Stomach (tissue), 19 donors: ENCODE measurements at places on chromosomes 11 and 22. TPM values are rescaled to one million over a fixed set of nuclear protein-coding genes. Genes with fewer than 3 reads are reported as not detected.

DNA sequence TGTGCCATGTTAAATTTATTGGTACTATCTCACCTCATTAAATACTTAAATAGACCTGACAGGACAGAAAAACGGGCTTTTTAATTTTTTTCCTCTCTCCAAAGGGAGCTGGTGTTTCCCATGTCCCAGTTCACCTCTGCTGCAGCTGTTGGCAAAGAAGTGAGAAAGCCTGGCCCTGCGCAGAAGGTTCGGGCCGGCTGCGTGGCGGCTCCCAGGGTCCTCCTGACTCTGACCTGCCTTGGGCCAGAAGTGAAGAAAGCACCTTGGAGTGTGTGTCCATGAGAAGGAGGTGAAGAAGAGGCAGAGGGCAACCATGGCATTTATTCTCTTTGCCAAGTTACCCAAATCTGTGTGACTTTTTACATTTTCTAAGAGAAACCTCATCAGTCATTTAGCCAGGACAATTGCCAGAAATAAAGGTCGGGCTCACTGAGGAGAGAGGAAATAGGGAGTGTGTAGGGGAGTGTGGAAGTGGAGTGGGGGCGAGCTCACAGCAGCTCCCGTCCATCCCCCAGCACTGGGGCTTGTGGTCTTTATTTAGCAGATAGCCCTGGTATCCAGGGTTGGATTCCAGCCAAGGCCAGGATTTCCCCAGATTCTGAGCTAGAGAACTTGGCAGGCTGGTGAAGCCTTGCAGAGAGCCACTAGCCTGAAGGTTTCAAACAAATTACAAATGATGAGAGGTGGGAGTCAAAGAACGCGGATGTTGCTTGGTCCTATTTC, 102.4 kb upstream of the CADM1 start:
- no peaks in the 10 kb centered on the region for H3K36me3 ChIP-seq
- peak; percentile 31 for DNase-seq
- no peak overlapping the region for H3K4me3 ChIP-seq
- H3K4me1 ChIP-seq: peaks cover 13% of the 10 kb centered on the region
- H3K27ac ChIP-seq: no peak overlapping the region

The SPCS2 gene
- 191 TPM for total RNA-seq

DNA sequence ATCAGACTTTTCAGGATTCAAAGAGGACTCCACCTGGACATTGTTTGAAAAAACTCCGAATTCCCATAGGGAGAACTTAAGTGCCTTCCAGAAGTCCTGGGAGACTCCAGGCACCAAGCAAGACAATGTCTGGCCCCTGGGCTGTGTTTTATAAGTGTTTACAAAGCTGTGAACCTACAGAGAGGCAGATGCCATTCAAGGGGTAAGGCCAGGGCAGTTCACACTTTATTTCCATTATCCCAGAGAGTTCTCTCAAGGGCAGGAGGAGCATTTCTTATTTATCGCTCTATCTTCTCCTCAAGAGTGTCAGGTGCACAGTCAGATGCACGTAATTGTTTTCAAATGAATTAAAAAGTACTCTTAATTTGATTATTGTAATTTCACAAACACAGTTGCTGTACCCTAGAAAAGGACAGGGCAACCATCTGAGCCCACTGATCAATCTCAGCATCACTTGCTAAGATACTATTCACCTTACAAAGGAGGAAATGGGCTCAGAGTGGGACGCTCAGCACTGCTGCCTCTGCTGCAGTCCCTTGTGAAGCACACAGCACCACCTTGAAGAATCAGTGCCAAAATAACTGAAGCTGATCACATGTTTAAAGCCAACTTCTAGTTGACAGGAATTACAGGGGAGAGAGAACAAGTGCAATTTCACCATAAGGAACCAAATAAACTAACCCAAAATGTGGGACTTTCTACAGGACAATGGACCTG, 35.0 kb downstream of the RASSF10 start:
- H3K27ac ChIP-seq: no peak overlapping the region
- peaks cover 12% of the 10 kb centered on the region for H3K4me1 ChIP-seq
- H3K27me3 ChIP-seq: no peaks in the 10 kb centered on the region
- no peaks in the 10 kb centered on the region for H3K36me3 ChIP-seq
- H3K4me3 ChIP-seq: no peak overlapping the region

GRCh38 chr11:128311742-128312719, 275.3 kb downstream of the ETS1 start:
- H3K4me1 ChIP-seq: no peaks in the 10 kb centered on the region
- no peak for DNase-seq
- no peaks in the 10 kb centered on the region for H3K27me3 ChIP-seq
- H3K27ac ChIP-seq: no peak overlapping the region
